GM18507 (cell line): ENCODE measurements at places on chromosomes 6 and 20.

DNA sequence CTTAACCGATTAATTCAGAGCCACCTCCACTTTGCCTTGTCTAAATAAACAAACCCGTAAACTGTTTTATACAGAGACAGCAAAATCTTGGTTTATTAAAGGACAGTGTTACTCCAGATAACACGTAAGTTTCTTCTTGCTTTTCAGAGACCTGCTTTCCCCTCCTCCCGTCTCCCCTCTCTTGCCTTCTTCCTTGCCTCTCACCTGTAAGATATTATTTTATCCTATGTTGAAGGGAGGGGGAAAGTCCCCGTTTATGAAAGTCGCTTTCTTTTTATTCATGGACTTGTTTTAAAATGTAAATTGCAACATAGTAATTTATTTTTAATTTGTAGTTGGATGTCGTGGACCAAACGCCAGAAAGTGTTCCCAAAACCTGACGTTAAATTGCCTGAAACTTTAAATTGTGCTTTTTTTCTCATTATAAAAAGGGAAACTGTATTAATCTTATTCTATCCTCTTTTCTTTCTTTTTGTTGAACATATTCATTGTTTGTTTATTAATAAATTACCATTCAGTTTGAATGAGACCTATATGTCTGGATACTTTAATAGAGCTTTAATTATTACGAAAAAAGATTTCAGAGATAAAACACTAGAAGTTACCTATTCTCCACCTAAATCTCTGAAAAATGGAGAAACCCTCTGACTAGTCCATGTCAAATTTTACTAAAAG, 2.7 kb downstream of the FOXC1 start:
- no peak for DNase-seq

DNA sequence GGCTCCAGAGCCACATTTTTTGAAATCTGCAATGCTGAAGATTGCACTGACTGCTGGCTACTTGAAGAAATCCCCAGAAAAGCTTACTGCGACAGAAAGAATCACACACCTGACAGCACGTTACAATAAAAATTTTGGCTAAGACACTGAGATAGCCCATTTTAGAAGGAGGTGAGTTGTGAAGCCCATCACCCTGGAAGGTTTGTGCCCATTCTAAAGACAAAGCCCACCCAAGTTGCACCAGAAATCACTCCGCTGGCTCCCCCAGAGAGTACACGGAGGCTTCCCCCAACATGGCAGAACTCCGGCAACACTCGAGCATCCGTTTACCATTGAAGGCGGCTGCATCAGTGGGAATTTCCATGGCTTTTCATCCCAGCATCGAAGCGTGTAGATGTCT, 29.4 kb downstream of the LPA start:
- no peak for DNase-seq

DNA sequence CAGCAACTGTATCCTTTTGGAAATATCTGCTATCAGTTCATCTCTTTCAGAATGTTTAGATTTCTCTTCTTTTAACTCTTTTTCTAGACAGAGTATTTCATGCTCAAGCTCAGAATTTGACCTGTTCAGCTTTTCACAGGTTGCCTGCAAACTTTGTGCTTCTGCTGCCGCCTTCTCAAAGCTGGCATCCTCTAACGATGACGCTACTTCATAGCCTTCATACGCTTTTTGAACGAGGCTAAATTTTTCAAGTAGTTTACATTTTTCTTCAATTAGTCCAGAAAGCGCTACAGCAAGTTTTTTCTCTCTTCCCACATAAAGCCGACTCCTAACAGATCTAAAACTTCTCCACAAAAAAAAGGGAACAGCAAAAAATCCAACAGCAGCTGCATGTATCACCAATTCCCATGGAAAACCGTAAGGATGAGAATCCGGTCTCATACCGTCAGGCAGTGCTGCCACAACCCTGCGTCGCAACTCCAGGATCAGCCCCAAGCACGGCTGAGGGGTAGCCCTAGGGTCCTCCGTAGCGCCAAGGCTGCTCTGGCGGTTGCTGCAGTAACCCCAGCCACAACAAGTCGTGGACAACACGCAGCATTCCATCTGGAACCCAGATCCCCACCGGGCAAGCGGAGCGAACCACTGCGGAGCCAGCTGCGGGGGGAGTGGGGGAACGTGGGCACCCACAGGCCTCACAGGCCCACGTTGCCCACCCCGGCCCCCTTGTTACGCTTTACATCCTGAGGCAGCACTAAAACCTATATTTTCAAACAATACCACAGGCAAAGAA, 30.6 kb downstream of the DACT2 start:
- no peak for DNase-seq

- DNase-seq: no peak
These were observed 78.3 kb downstream of the TBX18 start for GRCh38 chr6:84685983-84686584.

DNA sequence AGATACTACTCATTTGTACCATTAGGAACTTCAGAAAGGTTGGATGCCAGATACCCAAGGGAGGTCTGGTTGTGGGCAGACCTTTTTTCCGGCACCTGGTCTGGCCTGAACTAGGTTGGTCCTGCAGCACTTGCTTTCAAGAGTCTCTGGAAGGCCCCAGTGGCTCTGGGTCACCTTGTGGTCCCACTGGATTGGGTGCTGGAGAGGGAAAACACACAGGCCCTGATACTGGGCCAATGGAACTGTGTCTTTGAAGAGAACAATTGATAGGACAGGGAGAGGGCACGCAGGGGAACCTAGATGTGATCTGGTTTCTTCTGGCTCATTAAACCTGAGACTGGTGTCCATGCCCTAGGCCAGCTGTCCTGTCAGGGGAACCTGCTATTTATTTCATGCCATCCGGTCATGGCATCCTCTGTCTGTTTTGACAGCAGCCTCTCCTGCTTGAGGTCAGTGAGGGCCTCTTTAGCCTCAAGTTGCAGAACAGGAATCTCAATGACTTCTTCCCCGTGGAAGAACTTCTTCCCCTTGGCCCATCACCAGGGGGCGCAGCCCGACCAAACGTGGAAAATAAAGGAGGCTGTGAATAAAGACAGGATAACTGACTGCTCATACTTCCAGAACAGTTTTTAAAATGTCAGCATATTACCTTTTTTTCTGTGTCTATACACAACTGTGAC, 25.0 kb downstream of the TAF8 start:
- DNase-seq: peak; percentile 25

- DNase-seq: no peak
These were observed 202.6 kb downstream of the PLCB1 start for GRCh38 chr20:8334641-8335040.

DNA sequence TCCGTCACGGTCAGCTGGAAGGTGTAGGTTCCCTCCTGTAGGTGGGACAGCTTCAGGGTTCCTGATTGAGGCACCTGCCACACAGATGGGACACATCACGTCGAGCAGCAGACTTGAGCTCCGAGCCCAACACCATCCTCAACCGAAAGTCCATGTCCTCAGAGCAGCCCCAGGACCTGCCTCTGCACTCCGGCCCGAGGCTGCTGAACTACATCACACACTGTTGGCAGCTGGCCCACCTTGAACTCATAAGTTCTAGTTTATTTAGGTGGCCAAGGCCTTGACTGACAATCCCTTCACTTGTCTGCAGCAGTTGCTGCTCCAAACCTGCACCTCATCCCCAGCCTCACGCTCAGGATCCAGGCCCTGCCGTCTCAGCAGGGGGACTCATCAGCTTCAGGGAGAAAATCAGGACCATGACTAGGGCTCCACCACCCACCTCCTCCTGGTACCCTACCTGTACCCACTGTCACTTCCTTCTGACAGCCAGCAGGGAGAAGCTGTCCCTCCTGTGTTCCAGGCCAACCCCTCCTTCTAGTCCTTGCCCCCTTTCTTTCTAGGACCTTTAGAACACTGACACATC, 21.0 kb downstream of the LRP11 start:
- DNase-seq: no peak

DNA sequence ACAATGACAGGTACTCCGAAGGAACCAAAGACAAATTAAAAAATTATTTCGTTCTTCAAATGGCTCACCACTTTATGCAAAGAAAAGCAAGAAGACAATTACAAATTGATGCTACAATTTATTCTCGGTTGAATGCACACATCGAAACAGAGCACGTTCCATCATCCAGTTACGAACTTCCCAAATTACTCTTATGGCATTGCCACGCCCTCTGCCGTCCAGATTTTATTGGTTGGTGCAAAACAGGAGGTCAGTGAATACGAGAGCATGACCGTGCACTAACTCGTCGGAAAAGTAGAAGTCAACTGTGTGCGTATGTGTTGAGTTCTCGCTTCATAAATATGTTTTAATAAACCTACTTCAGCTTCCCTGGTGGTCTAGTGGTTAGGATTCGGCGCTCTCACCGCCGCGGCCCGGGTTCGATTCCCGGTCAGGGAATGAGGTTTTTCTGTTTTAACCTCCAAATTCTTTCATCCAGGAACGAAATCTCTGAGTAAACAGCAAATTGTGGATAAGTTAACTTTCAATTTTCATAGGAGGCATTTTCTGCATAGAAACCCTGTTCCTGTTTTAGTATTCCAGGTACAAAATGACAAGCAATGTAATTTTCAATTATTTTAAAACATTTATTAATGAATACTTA, 23.2 kb downstream of the ZNF311 start:
- DNase-seq: peak; percentile 39

- DNase-seq: no peak
These were observed 29.4 kb upstream of the ZBP1 start for GRCh38 chr20:57649617-57650015.

- peak; percentile 8 for DNase-seq
These were observed 161.1 kb upstream of the DTNBP1 start for GRCh38 chr6:15823838-15824414.

DNA sequence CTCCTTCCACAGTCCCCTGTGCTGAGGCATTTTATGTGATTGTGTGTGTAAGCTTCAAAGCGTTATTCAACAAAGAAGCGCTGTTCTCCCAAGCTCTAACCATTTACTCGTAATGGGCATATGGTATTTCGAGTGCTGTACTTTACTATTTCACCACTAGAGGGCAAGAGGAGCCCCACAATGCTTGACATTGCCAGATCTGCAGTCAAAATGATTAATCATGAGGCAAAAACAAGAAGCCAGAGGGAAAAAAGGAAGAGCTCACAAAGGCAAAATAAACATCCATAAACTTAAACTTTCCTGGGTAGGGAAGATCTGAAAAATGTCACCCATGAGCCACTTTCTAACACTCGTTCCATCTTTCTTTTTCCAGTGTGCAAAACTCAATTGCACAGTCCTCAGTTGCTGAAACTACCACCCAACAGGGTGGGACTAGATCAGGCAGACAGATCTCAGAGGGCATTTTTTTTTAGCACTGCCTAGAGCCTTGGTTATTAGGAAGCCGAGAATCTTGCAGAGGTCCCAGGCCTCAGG, 215.0 kb upstream of the PLCB4 start:
- peak; percentile 2 for DNase-seq

DNA sequence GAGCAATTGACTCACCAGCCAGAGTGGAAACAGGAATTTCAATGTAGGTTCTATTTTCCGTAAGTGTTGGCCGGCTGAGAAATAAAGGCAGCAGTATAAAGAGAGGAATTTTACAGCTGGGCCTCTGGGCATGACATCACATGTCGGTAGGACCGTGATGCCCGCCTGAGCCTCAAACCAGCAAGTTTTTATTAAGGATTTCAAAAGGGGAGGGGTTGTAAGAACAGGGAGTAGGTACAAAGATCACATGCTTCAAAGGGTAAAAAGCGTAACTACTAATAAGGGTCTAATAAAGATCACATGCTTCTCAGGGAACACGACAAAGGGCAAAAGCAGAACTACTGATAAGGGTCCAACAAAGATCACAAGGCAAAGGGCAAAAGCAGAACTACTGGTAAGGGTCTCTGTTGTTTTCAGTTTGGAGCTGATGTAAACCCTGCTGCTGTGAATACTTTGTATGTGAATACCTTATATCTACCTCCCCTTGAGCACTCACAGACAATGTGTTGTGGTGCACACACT, 9.0 kb upstream of the TULP4 start:
- no peak for DNase-seq

DNA sequence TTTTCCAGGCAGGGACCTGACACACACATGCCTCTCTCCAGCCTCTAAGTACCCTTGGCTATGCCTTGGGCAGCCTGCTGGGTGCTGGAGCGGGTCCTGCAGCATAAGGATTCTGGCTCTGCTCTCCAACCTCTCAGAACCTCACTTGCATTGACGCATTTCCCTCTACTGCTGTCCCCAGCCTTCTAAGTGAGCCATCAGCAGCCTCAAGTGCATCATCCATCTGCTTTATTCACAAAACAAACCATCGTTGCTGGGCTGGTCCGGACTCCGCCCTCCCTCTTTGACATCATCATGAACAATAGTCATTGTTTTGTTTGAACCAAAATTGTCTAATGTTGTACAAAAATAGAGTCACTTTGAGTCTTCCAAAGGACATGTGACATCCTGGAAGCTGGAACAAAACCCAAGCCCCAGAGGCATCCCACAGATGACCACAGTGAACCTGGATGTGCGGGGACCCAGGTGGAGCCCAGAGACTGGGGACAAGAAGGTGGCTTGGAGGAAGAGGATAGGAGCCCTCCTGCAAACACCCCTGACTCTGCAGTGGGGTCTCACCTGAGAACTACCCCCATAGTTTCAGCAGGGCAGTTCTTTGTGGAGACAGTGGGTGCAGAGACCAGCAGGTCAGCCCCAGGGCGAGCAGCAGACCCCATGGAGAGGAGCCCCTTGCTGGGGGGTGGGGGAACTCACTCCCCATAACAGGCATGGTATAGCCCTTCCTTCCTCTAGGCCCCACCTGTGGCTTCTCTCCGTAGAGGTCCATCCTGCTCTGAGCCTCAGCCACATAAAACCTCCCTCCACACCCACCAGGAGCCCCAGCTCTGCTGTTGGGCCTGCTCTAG, 230.1 kb downstream of the SYNDIG1 start:
- no peak for DNase-seq
